Mesothelial cell of epicardium (in vitro differentiated cells): ENCODE measurements at places on chromosomes 5 and 9. TPM values are rescaled to one million over a fixed set of nuclear protein-coding genes. Genes with fewer than 3 reads are reported as not detected.

- H3K4me3 ChIP-seq = no peak overlapping the region
- no peak for DNase-seq
- no peaks in the 10 kb centered on the region for H3K36me3 ChIP-seq
- H3K27me3 ChIP-seq = peaks cover 89% of the 10 kb centered on the region
- no peak overlapping the region for H3K27ac ChIP-seq
- H3K4me1 ChIP-seq = peaks cover 35% of the 10 kb centered on the region
Observed at GRCh38 chr9:126614088-126614454, 343 bp downstream of the LMX1B start.

GRCh38 chr5:45113726-45114125, 305.0 kb downstream of the MRPS30 start:
- DNase-seq = no peak
- H3K27ac ChIP-seq = no peak overlapping the region
- no peaks in the 10 kb centered on the region for H3K27me3 ChIP-seq
- no peaks in the 10 kb centered on the region for H3K36me3 ChIP-seq

GRCh38 chr5:71637133-71637532, 50.0 kb downstream of the MCCC2 start:
- no peak overlapping the region for H3K27ac ChIP-seq
- H3K4me1 ChIP-seq = no peaks in the 10 kb centered on the region
- no peak overlapping the region for H3K4me3 ChIP-seq

DNA sequence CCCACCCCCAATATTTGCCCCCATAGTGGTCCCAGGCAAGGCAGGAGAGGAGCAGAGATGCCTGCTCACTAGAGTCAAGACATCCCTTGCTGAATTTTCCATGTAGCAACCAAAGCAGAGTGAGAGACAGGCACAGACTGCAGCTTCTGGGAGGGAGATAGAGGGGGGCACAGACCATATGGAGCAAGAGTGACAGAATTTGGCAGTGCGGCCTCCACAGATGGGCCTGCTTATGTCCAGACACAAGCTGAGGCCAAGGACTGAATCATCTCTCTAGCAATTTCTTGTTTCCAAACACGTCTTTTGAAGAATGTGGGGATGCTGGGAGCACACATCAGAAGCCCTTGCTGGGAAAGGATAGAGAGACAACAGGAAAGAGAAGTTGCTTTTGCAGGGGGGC, 53.0 kb upstream of the ALDH1B1 start:
- no peak overlapping the region for H3K27ac ChIP-seq
- peaks cover 8% of the 10 kb centered on the region for H3K4me1 ChIP-seq
- no peak overlapping the region for H3K4me3 ChIP-seq
- no peak for DNase-seq
- no peaks in the 10 kb centered on the region for H3K36me3 ChIP-seq
- peaks cover 10% of the 10 kb centered on the region for H3K27me3 ChIP-seq

GRCh38 chr9:95031711-95032461, 285.6 kb downstream of the FANCC start:
- H3K27ac ChIP-seq = peak overlapping the region; percentile 51
- peaks cover 49% of the 10 kb centered on the region for H3K4me1 ChIP-seq
- H3K27me3 ChIP-seq = no peaks in the 10 kb centered on the region

ARHGEF37 gene
- 9.1 to 10.1 TPM (median 10.0 TPM) in 3 replicates for total RNA-seq

IFNA2 gene
- total RNA-seq = 0.34 to 0.62 TPM (median 0.58 TPM) in 3 replicates

NOXA1 gene
- 19.9 to 22.1 TPM (median 21.4 TPM) in 3 replicates for total RNA-seq

SPINK7 gene
- total RNA-seq = not detected in 3 replicates

C5orf52 gene
- not detected in 3 replicates for total RNA-seq
